ENCODE measurements at places on chromosomes 2 and 18. TPM values are rescaled to one million over a fixed set of nuclear protein-coding genes. Genes with fewer than 3 reads are reported as not detected.

The MRPS9 gene
- 32.6 TPM for polyA plus RNA-seq

The KCNK3 gene
- not detected for polyA plus RNA-seq

The GULP1 gene
- not detected for polyA plus RNA-seq

The ACMSD gene
- not detected for polyA plus RNA-seq

The CROCC2 gene
- polyA plus RNA-seq, result not detected

The MLPH gene
- not detected for polyA plus RNA-seq

The DSC3 gene
- not detected for polyA plus RNA-seq

The PIAS2 gene
- 20.7 TPM for polyA plus RNA-seq

The SAG gene
- polyA plus RNA-seq, result not detected

The GCG gene
- polyA plus RNA-seq, result not detected

The ZAP70 gene
- 131 TPM for polyA plus RNA-seq
